GM12878 (cell line): ENCODE measurements at places on chromosomes 16 and 17.

DNA sequence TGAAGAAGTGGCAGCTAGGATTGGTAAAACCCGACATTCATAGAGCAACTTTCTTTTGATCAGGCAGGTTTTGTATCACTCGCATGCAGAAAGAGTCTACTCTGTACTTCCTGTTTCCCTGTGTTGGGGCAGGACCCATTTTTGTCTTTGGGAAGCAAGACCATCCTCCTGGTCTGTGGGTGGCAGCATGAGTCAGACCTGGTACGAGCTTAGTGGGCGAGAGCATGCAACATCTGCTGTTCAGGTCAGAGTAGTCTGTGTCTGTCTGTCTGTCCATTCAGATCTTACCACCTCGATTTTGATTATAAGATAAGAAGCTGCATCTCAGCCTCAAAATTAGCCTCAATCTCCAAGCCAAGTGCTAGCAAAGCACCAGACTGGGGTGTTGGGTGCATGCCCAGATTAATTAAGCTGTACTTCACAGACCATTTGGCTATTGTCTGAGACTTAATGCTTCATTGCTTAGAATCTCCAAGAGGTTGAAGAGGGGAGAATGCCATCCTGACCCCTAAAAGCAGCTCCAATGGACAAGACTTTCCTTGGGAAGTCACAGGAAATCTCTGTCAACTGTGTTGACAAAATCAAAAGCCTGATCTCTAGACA, 110.9 kb downstream of the XYLT1 start:
- no peak for DNase-seq

GRCh38 chr16:83044589-83044988, 417.8 kb downstream of the CDH13 start:
- no peak for DNase-seq

- DNase-seq, result no peak
Measured at GRCh38 chr17:3766779-3767178, 34.2 kb downstream of the ITGAE start.

GRCh38 chr17:77724876-77725615, 233.5 kb upstream of the TNRC6C start:
- DNase-seq, result peak; percentile 25

GRCh38 chr16:68752602-68753001, 15.5 kb downstream of the CDH1 start:
- no peak for DNase-seq

- DNase-seq, result peak; percentile 94
Measured at GRCh38 chr16:10964891-10965326, 20.5 kb downstream of the CLEC16A start.

DNA sequence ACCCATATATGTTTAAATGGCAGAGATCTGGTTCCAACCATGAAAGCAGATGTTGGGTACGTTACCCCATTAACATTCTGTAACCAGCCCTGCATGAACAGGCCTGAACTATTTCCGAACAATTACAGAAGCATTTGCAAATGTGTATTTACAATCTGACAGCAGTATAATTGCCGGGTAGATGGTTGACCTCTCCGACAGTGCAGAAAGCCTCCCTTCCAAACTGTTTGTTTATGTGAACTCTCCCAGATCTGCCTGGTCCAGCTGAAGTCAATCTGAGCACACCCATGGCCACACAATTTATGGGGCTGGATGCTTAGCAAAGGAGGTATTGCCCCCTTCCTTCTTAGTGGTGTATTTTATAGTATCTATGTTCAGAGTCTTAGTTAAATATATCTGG, 21.8 kb downstream of the NUDT7 start:
- DNase-seq, result no peak

DNA sequence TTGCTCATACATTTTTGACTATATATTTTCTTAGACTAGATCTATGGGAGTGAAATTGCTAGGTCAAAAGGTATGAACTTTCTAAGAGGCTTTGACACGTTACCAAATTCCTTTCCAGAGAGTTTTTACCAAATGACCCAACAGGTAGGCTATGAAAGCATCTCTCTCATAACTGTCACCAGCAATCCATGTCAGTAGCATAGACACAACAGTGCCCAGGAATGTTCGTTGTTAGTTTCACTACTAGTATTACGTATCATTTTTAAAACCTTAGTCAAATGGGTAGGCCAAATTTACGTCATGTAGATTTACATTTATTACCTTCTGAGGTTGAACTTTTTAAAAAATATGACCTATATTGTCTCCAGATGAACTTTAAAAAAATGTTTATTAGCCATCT, 66.8 kb downstream of the MARCHF10 start:
- DNase-seq, result no peak

GRCh38 chr16:11621920-11622651, 35.4 kb upstream of the LITAF start:
- no peak for DNase-seq

- no peak for DNase-seq
Measured at GRCh38 chr16:78675312-78675711, 575.9 kb downstream of the WWOX start.

DNA sequence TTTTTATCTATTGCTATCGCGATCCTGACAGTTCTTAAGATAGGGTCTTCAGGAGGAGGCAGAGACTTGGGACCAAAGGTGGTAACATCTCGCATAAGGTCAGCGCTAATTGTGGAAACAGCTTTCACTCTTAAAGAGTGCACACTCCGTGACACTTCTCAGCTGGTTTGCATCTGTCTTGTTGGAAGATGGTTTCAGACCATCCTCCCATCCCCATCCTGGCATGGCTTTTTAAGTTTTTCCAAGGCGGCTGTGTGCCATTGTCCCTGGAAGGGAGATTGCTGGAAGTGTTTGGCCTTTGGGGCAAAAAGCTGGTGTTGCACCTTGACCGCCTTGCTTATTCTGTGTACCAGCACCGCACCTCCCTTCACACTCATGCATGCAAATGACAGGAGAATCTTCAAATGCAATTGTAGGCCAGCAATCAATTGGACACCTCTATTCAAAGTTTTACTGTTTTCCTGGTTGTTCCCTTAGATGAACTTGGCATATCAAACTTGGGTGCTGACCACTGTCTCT, 1.5 kb downstream of the SOCS7 start:
- no peak for DNase-seq

DNA sequence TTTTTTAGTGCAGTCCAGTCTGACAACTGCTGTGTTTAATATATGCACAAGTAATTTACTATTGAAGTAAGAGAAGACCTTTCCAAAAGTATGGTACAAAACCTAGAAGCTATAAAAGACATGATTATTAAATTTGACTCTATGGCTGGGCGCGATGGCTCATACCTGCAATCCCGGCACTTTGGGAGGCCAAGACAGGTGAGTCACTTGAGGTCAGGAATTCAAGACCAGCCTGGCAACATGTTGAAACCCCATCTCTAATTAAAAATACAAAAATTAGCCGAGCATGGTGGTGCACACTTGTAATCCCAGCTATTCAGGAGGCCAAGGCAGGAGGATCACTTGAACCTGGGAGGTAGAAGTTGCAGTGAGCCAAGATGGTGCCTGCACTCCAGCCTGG, 41.4 kb upstream of the VWA3A start:
- no peak for DNase-seq

DNA sequence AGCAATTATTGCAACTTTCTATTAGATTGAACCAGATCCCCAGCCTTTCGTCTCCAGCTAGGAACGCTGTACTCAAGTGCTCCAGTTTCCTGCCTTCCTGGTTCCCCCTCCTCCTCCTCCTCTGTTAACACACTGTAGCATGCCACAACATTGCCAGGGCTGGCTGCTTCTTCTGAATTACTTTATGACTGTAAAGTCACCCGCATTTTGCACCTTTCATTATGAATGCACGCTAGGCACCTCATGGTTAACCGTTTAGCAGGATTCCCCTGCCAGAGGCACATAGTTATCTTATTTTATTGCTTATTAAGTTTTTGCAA, 4.5 kb downstream of the ZNF423 start:
- no peak for DNase-seq

- DNase-seq, result no peak
Measured at GRCh38 chr16:15879255-15879811, 9.1 kb downstream of the CEP20 start.

GRCh38 chr16:4426021-4426684, 485 bp downstream of the DNAJA3 start:
- DNase-seq, result no peak

GRCh38 chr17:41382394-41382793, 288 bp upstream of the KRT34 start:
- no peak for DNase-seq

DNA sequence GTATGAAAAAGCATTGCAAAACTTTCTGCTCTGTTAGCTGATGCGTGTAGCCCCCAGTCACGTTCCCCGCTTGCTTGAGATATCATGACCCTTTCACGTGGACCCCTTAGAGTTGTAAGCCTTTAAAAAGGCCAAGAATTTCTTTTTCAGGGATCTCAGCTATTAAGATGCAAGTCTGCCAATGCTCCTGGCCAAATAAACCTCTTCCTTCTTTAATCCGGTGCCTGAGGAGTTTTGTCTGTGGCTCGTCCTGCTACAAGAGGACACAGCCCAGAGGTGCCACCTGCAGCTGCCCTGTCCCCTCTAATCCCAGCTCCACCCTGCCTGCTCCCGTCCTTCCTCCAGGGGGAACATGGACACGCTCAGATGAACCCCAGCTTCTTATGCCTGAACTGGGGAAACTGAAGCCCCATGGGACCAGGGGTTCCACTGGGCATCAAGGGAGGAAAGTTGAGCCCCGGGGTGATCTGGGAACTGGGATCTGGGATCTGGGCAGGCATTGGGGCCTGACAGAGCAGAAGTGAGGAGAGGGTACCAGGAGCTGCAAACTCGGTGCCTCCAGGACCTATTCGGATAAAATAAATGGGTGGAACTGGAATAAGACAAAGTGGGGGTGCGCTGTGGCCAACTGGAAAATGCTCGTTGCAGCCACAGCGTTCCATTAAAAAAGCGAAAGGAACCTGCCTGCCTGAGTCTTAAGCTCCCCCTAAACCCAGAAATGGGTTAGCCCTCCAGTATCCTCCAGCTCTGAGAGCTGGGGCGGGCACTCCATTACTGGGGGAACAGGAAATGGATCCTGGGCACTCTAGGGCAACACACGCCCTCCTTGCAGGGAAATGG, 19.7 kb downstream of the QPRT start:
- no peak for DNase-seq

DNA sequence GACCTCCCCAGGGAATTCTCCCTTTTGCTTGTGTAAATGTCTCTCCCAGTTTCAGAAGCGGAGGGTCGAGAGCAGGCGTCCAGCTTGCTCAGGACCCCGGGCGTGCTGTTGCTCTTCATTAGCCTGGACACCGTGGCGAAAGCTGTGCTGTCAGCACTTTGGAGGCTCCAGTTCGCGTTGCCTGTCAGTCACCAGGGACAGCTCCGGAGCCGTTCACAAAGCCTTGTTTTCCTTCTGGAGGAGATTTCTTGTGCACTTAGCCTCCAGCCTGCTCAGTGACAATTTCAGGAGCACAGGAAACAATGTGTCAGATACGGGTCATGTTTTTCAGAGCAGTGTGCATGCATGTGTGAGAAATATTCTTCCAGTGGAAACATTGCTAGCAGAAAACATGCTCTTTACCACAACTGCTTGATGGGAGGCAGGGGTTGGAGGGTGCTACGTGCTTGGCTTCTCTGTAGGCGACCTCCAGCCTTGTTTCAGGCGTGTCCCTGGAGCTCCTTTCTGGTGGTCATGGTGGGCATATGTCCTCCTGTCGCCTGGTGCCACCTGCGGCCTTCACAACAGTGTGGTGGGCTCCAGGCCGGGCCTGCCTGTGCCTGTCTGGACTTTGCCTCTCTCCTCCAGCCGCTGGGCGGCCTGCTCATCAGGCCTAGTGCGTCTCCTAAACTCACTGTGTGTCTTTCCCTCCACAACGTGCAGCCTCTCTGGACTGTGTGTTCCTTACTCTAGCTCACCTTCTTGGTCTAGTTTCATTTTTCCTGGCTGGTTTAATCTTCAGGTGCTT, 29.0 kb downstream of the ZNF750 start:
- DNase-seq, result no peak

- no peak for DNase-seq
Measured at GRCh38 chr17:68771867-68772515, 170.8 kb upstream of the FAM20A start.

- no peak for DNase-seq
Measured at GRCh38 chr17:60318830-60319229, 73.1 kb downstream of the USP32 start.

GRCh38 chr16:4194661-4195060, 47.2 kb downstream of the SRL start:
- no peak for DNase-seq

- DNase-seq, result no peak
Measured at GRCh38 chr17:21686165-21687015, 5.9 kb upstream of the KCNJ18 start.

GRCh38 chr17:72790190-72790589, 302.3 kb downstream of the SLC39A11 start:
- no peak for DNase-seq

- no peak for DNase-seq
Measured at GRCh38 chr16:75208861-75209505, 2.0 kb upstream of the CTRB2 start.

DNA sequence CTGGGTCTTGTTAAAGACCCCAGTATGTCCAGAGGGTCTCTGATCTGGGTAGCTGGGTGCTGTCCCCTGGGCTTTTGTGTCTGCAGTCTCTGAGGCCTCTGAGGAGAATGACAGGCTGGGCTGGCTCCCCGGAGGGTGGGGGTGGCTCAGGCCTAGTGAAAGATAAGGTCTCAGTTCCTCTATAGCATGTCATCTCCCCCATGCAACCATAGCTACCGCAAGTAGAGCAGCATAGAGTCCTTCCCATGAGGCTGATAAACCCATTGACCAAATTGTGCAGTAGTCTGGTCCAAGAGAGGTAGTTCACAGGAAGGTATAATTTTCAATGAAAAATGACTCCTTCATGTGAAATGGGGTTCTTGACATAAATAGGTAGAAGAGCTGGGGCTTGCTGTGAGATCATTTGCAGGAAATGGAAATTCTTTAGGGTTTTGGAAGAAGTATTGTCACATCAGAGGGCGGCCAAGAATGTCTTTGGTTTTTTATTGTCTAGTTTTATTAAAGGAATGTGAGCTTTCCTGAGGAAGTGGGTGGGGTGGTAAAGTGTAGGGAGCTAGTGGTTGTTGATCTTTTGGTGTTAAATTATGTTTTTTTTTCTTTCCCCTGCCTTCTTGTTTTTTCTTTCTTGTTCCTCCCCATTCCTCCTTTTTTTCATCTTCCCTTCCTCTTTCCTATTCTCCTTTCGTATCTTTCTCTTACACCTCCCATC, 21.0 kb downstream of the SLC7A6OS start:
- peak; percentile 77 for DNase-seq

GRCh38 chr16:83538707-83539106, 269.1 kb upstream of the HSBP1 start:
- DNase-seq, result no peak
